ENCODE measurements at places on chromosomes 4 and X.

GRCh38 chr4:175944126-175944910, 121.3 kb upstream of the WDR17 start:
- no peak for DNase-seq

DNA sequence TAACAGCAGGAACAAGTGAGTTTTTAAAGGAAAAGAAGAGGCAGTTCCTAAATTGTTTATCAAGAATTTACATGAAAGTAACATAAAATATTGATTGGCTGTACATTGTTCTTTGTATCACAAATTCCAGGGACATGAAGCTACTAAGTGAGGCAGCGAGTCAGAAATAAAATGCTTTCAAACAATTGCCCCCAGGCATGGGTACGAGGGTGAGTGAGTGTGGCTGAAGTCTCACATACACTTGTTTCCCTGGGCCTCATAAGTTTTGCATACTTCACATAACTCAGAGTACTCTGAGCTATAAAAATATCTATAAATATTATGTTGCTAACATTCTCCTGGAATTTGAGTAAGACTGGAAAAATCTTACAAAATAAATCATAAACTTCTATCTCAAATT, 511.6 kb upstream of the PRKX start:
- no peak for DNase-seq

DNA sequence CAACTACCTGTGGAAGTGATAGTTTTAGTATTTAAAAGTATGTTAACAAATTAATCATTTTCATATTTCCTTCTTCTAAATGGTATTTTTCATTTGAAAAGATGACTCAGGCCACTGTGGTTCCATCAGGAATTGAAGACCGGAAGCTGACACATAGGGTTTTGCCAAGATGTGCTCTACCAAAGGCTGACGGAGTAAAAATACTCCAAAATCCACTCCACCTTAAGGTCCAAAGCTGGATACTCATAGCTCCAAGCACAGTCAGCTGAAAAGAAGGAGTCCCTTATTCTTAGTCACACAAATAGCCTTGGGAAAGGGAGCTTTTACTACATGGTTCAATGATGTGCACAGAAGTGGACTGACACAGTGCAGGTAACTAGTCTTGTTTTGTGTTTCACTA, 472.0 kb downstream of the ARAP2 start:
- DNase-seq, result no peak

- no peak for DNase-seq
Measured at GRCh38 chrX:132810964-132811712, 147.3 kb downstream of the HS6ST2 start.

DNA sequence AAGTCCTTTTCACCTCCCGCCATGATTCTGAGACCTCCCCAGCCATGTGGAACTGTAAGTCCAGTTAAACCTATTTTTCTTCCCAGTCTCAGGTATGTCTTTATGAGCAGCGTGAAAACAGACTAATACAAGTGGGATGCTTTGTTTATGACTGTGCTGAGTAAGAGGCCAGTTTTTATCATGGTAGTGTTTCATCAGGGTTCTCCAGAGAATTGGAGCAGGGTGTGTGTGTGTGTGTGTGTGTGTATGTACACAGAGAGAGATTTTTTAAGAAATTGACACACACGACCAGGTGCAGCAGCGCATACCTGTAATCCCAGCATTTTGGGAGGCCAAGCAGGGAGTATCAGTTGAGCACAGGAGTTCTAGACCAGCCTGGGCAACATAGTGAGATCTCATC, 34.6 kb upstream of the SLC2A9 start:
- DNase-seq, result no peak

DNA sequence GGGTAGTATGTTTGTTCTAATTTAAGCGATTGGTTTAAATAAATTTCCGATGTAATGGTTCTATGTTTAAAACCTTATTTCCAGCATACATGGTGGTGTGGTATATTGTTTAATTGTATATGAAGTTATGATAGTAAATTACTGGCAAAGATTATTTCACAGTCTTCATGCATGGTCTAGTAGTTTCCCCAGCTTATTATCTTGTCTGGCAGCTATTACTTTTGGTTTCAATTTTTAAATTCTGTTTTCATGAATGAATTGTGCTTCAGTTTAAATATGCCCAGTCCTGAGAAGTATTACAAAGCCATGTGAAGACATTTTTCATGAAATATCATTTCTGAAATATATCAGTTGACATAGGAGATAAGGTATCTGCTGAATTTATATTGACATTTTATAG, 6.3 kb downstream of the ALG13 start:
- no peak for DNase-seq

GRCh38 chr4:15188605-15189539, 186.6 kb downstream of the CPEB2 start:
- no peak for DNase-seq

GRCh38 chrX:9578083-9578779, 113.4 kb downstream of the TBL1X start:
- no peak for DNase-seq

DNA sequence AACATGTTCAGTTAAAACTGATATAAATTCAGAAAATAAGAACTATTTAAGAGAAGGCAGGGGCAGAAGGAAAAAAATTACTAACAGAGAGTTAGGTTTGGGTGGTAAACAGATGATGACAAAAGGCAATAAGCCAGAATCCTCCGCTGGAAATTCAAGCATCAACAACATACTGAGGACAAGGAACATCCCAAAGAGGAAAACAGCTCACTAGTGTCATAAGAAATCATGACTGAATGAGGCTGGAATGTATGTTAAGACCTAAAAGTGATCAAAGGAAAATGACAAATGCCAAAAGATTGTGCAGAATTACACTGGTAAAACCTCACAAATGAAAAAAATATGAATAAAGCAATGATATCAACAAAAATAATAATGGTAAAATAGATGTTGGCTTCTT, 88.4 kb downstream of the WDFY3 start:
- peak; percentile 67 for DNase-seq

GRCh38 chr4:56134266-56134665, 185.5 kb downstream of the CEP135 start:
- peak; percentile 91 for DNase-seq
